ENCODE measurements at places on chromosomes 2 and 18. TPM values are rescaled to one million over a fixed set of nuclear protein-coding genes. Genes with fewer than 3 reads are reported as not detected.

The NT5DC4 gene
- not detected for polyA plus RNA-seq

The RIOK3 gene
- 48.2 TPM for polyA plus RNA-seq

The WIPF1 gene
- polyA plus RNA-seq, result 10.7 TPM

The FIGN gene
- polyA plus RNA-seq, result 2.1 TPM

The TMEM37 gene
- 1.2 TPM for polyA plus RNA-seq

The IHH gene
- not detected for polyA plus RNA-seq

The DOCK10 gene
- polyA plus RNA-seq, result 53.0 TPM

The PIAS2 gene
- polyA plus RNA-seq, result 10.1 TPM

The CDH19 gene
- polyA plus RNA-seq, result not detected

The DCDC2C gene
- polyA plus RNA-seq, result not detected

The SRSF7 gene
- polyA plus RNA-seq, result 238 TPM

The ALPP gene
- not detected for polyA plus RNA-seq

The MBP gene
- 4.7 TPM for polyA plus RNA-seq

The CYP27C1 gene
- polyA plus RNA-seq, result not detected

The GPR35 gene
- 0.06 TPM for polyA plus RNA-seq

The GRB14 gene
- polyA plus RNA-seq, result not detected

The KRTCAP3 gene
- polyA plus RNA-seq, result 0.60 TPM

The CRYGD gene
- not detected for polyA plus RNA-seq

The ANKRD53 gene
- polyA plus RNA-seq, result 0.72 TPM

The WNT10A gene
- polyA plus RNA-seq, result not detected

The UGT1A4 gene
- polyA plus RNA-seq, result not detected

The SLC23A3 gene
- 0.53 TPM for polyA plus RNA-seq

The OR6B2 gene
- polyA plus RNA-seq, result not detected

The SRD5A2 gene
- not detected for polyA plus RNA-seq

The DRC1 gene
- polyA plus RNA-seq, result not detected

The LAMA3 gene
- 0.32 TPM for polyA plus RNA-seq

The USP37 gene
- 4.9 TPM for polyA plus RNA-seq

The CRACDL gene
- not detected for polyA plus RNA-seq

The UGT1A10 gene
- not detected for polyA plus RNA-seq

The FSHR gene
- not detected for polyA plus RNA-seq

The HK2 gene
- 13.3 TPM for polyA plus RNA-seq

The POU3F3 gene
- not detected for polyA plus RNA-seq

Measured in AG04450 (cell line).